ENCODE measurements at places on chromosomes 13 and 19. TPM values are rescaled to one million over a fixed set of nuclear protein-coding genes. Genes with fewer than 3 reads are reported as not detected.

The ZNF625 gene
- total RNA-seq, result 12.9 TPM

The CLEC11A gene
- 4.0 TPM for total RNA-seq

The PSG7 gene
- not detected for total RNA-seq

The DACH1 gene
- 0.74 TPM for total RNA-seq

The KLK15 gene
- total RNA-seq, result not detected

The GPR12 gene
- total RNA-seq, result not detected

The CATSPERD gene
- not detected for total RNA-seq

Data from pulmonary artery endothelial cell (primary cell).